ENCODE measurements at places on chromosomes 11 and 22.

- peak; percentile 70 for DNase-seq
Measured at GRCh38 chr11:289398-289711, 429 bp downstream of the PGGHG start.

DNA sequence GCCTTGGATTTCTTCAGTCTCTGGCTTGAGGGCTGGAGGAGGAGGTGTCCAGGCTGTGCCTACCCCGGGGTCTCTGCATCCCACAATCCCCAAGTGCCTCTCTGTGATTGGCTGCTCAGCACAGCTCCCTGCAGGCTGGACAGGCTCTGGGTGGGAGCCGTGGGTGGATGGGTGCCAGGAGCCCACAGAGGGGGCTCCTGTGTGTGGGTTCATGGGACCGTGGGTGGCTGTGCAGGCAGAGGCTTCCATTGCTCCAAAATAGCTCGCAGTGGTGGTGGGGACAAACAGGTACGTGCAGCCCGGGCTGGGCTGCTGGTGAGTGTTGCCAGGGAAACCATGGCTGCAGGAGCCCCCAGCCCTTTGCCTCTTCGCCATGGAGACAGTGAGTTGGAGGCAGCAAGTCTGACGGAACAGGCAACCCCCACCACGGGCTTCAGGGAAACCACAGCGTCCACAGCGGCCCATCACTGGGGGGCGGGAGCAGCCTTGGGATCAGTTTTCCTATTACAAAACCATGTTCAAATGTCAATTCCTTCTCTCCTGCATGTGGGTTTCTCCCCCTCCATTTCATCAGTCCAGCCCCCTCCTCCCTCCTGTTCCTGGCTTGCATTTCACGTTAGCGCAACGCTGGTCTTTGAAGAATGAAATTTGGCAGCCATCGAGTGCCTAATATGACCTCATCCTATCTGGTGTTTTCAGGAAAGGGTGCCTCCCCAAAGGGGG lies 155.2 kb downstream of the TRIM29 start:
- no peak for DNase-seq

DNA sequence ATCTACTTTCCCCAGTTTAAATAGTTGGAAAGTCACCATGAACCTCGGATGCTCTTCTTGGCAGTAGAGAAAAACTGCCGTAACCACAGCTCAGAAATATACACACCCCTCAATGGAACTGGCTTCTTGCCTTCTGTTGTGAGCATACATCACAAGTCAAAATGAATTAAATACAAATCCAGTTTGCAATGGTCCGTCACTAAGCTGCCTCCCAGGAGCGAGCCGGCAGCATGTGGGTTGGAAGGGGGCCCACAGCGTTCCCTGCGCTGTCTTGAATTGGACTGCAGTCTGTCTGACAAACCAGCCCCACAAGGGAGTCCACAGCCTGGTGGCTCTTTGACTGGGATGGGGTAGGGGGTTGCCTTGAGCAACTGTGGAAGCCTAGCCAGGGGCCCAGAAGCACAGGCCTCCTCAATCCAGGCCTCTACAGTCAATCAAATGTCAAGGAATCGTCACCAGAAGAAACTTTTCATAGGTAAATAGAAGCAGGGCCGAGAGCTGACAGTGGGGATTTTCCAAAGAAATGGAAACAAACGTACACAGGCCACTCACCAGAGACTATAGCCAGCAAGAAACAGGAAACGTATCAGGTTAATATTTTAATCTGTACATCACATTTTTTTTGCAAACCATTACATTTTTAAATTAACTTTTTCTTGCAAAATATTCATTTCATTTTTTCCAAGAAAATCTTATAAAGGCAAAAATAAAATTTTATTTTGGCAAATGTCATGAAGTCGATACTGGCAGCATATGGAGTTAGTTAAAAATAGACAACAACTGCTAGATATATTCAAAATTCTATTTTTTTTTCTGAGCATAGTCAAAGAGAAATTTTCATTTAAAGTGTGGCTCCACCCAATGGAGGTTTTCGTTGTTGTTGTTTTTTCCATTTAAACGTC lies 38.5 kb downstream of the C11orf58 start:
- DNase-seq: no peak

- DNase-seq: no peak
Measured at GRCh38 chr11:100574894-100575769, 112.0 kb upstream of the ARHGAP42 start.

DNA sequence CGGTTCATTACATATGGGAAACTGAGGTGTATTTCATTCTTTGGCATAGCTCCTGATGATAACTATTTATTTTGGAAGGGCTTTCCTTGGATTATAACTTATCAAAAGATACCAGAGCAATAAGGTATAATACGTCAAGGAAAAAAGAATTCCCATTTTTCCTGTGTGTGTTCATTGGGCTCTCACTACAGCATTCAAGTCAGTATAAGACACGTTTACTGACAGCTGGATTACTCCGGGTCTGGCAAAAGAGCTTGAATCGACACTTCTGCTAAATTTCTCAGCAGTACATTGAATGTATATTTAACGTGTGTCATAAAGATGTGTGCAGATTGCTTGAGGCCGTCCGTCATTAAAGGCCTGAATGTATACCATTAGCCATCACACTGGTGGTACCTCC lies 163.4 kb downstream of the NCAM1 start:
- no peak for DNase-seq

DNA sequence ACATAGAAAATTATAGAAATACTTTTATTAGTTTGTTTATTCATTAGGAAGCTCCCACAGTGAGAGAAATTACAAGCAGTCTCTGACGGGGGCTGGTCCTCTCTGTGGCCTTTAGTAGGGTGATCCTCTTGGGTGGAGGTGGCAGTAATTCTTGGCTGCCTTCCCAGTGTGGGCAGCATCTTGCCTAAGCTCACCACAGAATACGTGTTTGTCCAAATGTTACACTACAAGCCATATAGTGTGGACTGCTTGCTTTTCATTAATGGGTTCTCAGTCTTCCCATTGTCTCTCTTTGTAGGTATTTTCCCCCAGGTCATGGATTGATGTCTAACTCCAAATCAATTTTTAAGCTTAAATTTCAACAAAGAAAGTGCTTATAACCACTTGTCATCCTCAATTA lies 43.3 kb downstream of the ENDOD1 start:
- DNase-seq: no peak

- no peak for DNase-seq
Measured at GRCh38 chr11:80816966-80817365, 1376.1 kb upstream of the TENM4 start.

DNA sequence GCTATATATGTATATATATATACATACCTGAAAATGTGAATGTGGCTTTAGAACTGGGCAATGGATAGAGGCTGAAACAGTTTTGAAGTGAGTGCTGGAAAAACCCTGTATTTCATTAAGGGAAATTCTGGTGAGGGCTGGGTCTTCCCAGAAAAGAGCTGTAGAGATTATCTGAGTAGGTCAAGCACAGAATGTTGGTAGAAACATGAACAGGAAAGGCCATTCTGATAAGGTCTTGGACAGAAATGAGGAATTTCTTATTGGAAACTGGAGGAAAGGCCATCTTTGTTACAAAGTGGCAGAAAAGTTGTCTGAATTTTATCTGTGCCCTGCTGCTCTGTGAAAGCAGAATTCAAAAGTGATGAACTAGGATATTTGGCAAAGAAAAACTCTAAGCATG lies 25.4 kb downstream of the RTL6 start:
- no peak for DNase-seq

DNA sequence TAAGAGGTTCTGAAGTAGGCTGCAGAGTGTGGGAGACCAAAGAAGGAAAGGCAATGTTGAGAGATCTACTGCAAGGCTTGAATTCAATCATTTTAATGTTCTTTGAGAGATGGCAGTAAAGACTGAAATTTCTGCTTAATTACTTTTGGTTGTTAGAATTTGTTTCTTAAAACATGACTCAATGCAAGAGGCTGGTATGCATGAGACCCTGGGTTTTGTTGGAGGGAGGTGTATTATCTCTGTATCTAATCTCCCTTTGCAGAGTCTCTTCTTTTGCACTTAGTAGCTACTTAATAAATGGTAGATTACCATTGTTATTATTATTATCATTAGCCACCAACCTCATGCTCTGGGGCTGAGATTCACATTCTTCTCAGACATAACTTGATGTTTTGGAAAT lies 87.4 kb upstream of the DRD2 start:
- DNase-seq: no peak

- no peak for DNase-seq
Measured at GRCh38 chr11:14342906-14343305, 16.1 kb downstream of the RRAS2 start.

DNA sequence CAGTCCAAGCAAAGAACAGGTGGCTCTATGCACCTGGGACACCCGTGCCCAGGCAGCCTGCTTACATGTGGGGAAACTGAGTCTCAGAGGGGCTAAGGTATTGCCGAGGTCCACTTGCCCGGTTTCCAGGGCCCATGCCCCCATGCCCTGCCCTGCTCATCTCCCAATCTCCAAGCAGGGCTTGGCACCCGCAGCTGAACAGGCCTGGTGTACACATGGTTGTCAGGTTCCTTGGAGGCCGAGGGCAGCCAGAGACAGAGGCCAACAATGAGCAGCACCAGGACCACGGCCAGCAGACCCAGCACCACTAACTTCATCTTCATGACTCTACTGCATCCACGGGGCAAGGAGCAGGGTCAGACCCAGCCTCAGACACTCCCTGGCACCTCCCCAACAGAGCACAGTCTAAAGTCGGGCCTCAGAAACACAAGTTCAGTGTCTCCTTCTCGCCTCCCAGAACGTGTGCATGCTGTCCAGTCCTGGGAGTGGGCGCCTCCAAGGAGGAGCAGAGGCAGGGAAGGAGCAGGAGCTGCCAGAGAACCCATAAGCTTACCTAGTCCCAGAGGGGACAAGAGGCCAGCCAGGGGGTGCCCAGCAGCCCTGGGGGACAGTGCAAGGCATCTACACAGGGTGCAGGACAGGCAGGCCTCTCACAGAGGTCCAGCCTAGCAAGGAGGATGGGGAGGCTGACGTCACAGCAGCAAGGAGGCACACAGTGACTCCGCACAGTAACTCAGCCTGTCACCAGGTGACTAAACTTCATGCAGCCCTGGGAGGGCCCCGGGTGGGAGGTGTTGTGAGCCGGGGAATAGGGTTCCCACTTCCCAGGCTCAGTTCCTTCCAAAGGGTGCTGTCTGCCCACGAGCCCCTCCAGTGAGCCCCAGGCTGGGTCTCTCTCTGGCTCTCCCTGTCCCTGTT lies 20.2 kb upstream of the RGL4 start:
- DNase-seq: no peak

DNA sequence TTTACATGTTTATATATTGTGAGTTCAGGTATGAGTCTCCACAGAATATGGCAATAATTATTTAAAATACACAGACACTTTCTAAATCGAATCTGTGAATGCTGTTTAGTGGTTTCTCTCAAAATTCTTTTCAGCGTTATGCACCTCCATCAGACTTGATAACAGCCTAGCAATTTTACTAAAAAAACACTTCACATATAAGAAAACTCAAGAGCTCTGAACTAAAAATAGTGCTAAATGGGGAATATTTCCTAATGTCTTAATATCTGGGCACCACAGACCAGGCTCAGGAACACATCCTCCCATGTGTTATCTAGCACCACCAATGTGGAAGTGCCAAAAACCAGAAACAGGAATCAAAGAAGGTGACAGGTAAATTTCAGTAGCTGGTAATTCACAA lies 47.9 kb downstream of the ARHGAP32 start:
- DNase-seq: no peak

DNA sequence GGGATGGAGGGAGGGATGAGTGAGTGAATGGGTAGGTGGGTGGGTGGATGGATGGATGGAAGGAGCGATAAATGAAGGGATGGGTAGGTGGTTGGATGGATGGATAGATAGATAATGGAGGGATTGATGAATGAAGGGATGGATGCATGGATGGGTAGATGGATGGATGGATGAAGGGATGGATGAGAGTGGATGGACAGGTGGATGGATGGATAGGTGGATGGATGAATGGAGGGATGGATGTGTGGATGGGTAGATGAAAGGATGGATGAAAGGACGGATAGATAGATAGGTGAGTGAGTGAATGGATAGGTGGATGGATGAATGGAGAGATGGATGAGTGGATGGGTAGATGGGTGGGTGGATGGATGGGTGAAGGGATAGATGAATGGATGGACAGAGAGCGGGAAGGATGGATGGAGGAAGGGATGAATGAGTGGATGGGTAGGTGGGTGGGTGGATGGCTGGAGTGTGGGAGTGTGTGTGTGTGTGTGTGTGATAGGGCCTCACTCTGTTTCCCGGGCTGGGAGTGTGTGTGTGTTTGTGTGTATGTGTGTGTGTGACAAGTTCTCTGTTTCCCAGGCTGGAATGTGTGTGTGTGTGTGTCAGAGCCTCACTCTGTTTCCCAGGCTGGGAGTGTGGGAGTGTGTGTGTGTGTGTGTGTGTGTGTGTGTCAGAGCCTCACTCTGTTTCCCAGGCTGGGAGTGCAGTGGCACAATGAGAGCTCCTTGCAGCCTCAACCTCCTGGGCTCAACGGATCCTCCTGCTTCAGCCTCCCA lies 2.1 kb upstream of the PRR33 start:
- DNase-seq: no peak

GRCh38 chr22:45071618-45072017 lies 61.8 kb upstream of the PHF21B start:
- no peak for DNase-seq

DNA sequence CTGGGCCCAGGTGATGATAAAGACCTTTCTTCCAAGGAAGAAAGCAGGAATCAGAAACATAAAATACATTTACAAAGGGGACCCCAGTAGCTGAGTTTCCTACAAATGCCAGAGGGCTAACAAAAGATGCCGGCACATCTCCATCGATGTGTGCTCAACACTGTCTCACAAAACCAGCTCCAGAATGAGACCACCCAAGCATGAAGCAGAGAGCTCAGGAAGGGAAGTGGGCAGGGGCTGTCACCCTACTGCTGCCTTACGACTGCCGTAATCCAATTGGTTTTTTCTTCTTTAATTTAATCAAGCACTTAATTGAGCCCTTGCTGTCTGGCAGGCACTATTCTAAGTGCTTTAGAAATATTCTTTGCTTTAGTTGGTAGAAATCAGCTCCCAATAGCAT lies 26.1 kb downstream of the SMCO4 start:
- DNase-seq: no peak

GRCh38 chr11:62719302-62719978 lies 7.8 kb downstream of the HNRNPUL2 start:
- no peak for DNase-seq

- no peak for DNase-seq
Measured at GRCh38 chr22:26689513-26690301, 32.3 kb downstream of the MIAT start.

DNA sequence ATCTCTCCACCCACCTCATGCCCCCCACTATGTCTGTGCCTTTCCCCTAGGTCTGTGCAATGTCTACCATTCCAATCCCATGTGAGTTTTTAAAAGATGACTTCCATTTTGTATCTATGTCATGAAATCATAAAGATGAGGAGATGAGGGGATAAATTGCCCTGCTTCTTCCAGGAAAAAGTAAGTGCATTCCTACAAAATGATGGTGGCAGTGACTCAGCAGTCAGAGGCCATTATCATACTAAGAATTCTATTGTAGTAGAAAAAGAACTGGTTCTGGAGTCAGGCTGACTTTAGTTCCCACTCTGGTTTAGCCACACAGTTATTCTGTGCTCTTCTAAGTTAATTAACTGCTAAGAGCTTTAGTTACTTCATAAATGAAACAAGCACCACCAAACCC lies 89.6 kb upstream of the API5 start:
- DNase-seq: no peak

Data from CD4-positive, alpha-beta T cell (primary cell).